ENCODE measurements at places on chromosomes 6 and 20. TPM values are rescaled to one million over a fixed set of nuclear protein-coding genes. Genes with fewer than 3 reads are reported as not detected.

DNA sequence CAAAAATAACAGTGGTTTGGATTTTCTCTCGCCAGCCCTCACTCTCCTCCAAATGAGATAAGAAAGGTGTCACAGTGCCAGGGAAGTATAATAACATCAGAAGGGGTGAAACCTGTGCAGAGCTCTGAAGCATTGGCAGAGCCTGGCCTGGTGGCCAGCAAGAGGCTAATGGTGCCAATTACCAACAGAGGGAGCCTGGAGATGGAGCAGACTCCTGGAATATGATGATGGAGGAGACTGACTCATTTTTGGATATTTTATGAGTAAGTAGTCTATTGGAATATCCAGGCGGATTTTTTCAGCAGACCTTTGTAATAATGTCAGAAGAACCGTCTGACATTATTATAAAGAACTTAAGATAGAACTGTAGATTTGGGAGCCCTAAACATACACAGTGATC lies 442.6 kb upstream of the MARCKS start:
- peak; percentile 75 for DNase-seq

DNA sequence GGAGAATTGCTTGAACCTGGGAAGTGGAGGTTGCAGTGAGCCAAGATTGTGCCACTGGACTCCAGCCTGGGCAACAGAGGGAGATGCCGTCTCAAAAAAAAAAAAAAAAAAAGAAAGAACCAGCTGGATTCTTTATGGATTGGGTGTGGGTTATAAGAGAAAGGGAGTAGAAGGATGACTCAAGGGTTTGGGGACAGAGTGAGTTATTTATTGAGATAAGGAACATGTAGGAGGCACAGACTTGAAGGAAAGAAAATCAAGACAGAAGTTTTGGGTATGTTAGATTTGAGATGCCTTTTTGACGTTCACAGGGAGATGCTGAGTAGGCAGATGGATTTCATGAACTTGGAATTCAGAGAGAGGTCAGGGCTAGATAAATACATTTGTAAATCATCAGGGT lies 47.6 kb downstream of the KIZ start:
- DNase-seq: no peak

DNA sequence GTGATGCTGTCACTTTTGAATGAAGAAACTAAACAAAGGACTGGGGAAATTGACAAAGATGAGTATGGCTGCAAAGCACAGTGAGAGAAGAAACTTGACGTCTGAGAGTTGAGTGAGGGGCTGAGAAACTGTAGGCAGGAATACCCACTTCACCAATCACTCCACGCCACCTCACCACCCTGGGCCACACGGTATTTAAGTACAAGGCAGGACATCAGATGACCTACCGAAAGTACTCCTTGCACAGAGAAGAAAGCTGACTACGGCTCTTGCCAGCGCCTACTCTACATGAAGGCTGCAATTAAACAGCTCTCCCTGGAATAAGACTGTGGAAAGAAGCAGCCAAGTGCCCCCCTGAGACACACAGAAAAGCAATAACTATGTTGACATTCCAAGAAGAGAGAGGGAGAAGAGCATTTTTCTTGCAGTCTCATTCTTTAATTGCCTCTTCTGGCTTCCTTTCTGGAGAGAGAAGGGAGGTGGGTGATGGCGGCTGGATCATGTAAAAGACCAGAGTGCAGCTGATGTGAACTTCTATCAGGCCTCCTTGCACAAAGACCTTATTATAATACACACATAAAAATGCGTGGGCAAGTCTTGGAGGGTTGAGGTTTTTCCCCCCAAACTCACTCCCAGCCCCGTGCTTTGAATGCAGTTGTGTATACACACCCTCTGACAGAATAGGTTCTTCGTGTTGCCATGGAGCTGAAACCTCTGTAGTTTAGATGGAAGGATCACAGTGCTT lies 44.6 kb downstream of the HIVEP2 start:
- no peak for DNase-seq

FBXO30 gene
- total RNA-seq: 15.6 TPM

BPIFB3 gene
- total RNA-seq: not detected

DNA sequence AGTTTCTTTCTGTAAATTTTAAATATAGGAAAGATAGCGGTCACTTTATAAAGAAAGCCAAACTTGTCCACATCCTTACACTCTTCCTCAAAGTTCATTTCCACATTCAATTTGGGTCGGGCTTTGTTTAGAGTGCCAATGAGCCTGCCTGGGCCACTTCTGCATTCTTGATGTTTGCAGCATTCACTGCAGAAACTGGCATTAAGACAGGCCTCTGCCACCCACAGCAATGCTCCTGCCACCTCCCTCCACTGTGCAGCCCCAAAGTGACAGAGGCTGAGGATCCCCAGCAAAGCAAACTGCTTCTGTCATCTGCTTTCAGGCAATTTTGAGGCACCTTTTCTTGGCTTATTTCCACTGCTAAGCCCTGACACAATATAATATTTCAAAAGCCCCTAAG lies 61.2 kb downstream of the TNFAIP3 start:
- no peak for DNase-seq

DNA sequence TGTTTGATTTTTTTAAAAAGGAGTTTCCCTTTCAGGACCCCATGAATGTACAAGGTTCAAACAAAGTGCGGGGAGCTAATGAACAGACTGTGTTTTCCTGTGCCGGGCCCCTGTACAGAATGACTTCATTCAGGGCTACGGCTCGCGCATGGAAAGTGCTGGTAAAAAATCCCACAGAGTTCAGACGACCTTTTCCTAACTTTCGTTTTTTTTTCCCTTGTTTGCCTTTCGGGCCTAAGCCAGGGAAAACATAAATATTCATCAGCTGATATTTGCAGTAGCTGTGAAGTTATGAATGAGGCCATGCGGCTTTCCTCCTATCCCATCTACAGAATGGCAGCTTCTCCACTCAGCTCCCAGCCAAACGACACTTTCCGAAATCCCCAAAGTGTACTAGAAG lies 74.0 kb downstream of the HAO1 start:
- no peak for DNase-seq

- no peak for DNase-seq
Measured at GRCh38 chr6:89071036-89071435, 9.5 kb upstream of the PNRC1 start.

RBM12 gene
- total RNA-seq: 44.4 TPM

DNA sequence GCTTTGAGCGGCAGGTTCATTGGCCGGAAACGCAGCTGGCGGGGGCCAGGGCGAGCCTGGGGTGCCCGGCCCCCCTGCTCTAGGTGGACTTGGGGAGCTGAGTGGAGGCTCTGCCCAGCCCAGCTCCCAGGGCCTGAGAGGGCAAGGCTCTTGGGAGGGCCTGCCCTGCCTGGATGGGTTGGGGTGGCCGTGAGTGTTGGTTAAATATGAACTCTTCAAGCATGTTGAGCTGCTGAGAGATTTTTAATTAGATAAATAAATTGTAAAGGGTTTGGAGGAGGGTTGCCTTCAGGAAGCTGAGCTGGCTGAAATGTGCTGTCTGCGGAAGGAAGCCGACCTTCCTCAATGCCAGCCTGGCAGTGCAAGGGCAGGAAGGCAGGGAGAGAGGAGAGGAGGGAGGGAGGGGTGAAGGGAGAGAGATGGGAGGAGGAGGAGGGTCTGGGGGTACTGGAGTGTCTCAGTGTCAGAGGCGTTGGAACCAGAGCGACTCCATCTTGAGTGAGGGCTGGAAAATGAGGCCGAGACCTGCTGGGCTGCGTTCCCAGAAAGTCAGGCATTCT lies 39.4 kb upstream of the PMEPA1 start:
- peak; percentile 64 for DNase-seq

DNA sequence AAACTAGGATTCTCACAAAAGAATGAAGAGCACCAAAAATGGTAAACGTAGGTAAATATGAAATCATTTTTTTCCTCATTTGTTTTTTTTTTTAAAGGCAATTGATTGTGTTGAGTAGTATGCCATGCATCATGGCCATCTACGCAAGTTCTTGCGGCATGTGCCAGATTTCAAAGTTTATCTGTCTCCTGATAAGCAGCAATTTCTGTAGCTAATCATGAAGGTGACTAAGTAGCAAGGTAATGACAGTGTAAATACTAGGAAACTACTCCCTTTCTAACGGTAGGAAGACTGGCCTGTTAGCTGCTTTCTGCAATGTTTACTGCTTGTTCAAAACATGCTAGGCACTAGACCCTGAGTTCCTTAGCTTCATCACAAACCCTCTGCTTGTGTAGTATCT lies 13.4 kb upstream of the LY86 start:
- DNase-seq: no peak

Measured in cardiac septum (tissue), 1 donor.